ENCODE measurements at places on chromosomes 4 and X.

DNA sequence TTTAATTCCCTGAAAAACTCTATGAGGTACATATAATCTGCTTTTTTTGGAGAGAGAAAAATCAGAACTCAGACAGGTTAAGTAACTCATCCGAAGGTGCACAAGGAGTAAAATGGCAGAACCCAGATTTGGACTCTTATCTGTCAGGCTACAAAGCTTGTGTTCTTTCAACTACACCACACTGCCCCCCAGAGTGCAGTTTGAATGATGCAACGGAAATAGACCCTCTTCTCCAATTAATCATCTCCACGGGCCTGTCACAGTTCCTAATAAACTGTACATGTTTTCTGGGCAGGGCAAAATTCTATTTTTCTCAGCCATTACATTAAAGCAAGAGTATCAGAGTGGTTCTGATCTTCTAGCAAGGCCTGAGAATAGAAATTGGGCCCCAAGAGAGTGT lies 35.3 kb upstream of the DCX start:
- no peak for DNase-seq

DNA sequence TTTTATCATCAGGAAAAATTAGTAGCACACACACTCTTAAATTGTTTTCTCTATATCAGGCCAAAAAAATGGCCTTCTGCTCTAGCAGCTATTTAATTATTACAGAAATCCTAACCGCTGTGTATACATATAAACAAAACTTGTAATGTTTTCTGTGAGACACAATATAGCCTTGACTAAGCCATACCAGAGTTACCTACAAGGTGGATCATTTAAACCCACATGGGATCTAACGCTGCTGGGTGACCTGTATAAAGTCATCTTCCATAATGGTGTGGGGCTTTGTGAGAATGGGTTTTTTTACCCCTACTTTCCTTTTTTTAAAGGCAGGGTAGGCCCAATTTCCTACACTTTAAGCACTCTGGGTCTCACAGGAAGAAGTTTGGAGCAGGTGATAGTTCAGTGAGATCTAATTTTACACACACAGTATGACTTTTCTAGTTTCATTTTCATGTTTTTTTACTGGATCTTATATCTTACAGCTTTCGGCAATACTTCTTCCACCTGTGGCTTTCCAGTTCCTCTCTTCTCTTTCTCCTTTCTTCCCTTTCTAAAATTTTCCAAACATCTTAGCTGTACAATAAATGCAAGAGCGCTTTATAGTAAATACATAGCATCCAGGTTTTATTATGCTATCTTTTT lies 66.9 kb upstream of the MMAA start:
- no peak for DNase-seq

GRCh38 chrX:119669424-119670037 lies 23.4 kb downstream of the SEPTIN6 start:
- DNase-seq = no peak

- DNase-seq = no peak
Measured at GRCh38 chr4:26204249-26204825, 116.5 kb upstream of the RBPJ start.

GRCh38 chr4:151426513-151426912 lies 17.5 kb downstream of the FHIP1A start:
- no peak for DNase-seq

DNA sequence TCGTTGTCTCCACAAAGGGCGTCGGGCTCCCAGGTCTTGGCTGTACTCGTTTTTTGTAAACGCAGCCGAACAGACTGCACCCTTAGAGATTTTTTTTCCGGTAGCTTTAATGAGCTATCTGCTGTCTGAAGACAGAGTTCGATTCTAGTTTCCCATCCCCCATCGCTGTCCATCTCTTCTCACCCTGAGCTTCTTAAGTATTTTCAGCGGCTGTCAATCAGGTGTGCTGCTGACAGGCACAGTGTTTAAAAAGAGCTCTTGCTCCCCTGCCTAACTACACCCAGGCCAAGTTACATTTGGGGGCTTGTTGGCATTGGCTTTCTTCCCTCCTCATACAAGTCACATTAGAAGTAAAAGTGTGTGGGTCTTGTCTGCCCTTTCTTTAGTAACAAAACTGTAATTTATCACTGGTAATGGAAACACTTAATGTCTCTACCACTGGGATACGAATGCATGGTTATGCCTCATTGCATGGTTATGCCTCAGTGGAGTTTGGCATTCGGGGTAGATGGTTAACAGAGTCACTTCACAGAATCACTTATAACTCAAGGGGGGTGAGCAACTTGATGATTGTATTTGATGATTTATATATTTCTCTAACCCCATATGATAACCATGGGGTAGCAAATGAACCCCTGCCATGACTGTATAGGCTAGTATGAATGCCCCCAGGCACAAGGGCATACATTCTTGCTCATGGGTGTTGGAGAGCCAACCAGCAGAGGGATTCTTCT lies 1.4 kb upstream of the ARHGAP6 start:
- no peak for DNase-seq

GRCh38 chr4:105758958-105759357 lies 50.4 kb downstream of the GSTCD start:
- no peak for DNase-seq

- DNase-seq = no peak
Measured at GRCh38 chr4:83858131-83858530, 322.2 kb downstream of the GPAT3 start.

GRCh38 chr4:137510557-137511265 lies 21.6 kb downstream of the PCDH18 start:
- DNase-seq = no peak

- no peak for DNase-seq
Measured at GRCh38 chr4:124061413-124061812, 651.1 kb downstream of the ANKRD50 start.

- DNase-seq = no peak
Measured at GRCh38 chrX:134898440-134898839, 92.4 kb upstream of the SMIM10 start.
